ENCODE measurements at places on chromosomes 12 and 14.

DNA sequence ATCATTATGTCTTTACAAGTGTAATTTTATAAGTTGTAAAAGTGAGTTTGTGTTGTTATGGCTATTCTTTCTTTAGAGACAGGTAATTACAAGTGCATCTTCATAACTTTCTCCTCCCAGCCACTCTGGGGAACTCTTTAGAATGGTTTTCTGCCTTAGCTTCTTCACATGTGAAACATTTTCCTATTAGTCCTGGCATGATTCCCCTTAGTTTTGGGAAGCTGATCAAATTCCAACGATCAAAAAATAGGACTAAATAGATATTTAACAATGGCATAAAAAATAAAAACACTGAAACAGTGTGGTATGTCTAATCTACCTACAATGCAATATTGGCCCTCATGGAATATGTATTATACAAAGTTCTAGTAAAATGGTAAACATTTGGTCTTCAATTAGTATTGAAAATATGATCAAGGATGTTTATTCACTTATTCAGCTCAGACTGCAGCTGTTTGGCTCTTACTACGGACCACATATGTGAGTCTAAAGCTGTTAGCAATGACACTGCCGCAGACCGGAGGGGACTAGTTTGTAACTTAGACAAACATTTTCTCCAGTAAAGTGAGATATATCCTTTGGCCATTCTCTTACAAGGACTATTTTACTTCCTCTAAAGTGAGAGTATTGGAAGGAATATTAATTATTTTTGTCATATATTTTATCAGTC is 890.8 kb upstream of the USP15 start:
- H3K27me3 ChIP-seq: no peaks in the 10 kb centered on the region
- H3K36me3 ChIP-seq: no peaks in the 10 kb centered on the region
- no peak for DNase-seq
- no peak overlapping the region for H3K27ac ChIP-seq
- no peaks in the 10 kb centered on the region for H3K4me1 ChIP-seq

GRCh38 chr12:95805864-95806671 is 15.5 kb upstream of the NTN4 start:
- H3K27ac ChIP-seq: no peak overlapping the region
- no peaks in the 10 kb centered on the region for H3K36me3 ChIP-seq
- no peak overlapping the region for H3K4me3 ChIP-seq

DNA sequence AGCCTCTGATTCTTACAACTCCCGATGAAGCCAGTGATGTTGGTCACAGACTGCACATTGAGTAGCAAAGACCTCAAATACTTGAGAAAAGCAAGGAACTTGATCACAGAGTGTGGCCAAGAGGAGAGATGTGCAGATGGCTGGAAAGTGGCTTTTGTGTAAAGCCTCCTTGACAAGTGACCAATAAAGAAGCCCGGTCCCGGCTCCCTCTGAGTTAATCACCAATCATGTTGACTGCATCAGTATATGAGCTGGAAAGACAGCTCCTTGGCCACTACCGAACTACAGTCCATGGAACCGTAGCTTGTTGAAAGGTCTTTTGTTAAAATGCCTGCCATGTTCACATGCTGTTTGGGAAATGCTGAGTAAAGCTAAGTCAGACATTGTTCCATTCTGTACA is 23.7 kb upstream of the SERPINA6 start:
- H3K27me3 ChIP-seq: peaks cover 19% of the 10 kb centered on the region
- no peak overlapping the region for H3K4me3 ChIP-seq
- peaks cover 1% of the 10 kb centered on the region for H3K36me3 ChIP-seq
- H3K27ac ChIP-seq: peak overlapping the region; percentile 83
- no peaks in the 10 kb centered on the region for H3K4me1 ChIP-seq

- H3K27ac ChIP-seq: no peak overlapping the region
- H3K27me3 ChIP-seq: no peaks in the 10 kb centered on the region
- peaks cover 41% of the 10 kb centered on the region for H3K4me1 ChIP-seq
These were observed 13.6 kb downstream of the EP400 start for GRCh38 chr12:131963381-131963780.

- no peak for DNase-seq
- no peaks in the 10 kb centered on the region for H3K36me3 ChIP-seq
- peaks cover 11% of the 10 kb centered on the region for H3K27me3 ChIP-seq
These were observed 46.2 kb upstream of the BEGAIN start for GRCh38 chr14:100633406-100633805.

DNA sequence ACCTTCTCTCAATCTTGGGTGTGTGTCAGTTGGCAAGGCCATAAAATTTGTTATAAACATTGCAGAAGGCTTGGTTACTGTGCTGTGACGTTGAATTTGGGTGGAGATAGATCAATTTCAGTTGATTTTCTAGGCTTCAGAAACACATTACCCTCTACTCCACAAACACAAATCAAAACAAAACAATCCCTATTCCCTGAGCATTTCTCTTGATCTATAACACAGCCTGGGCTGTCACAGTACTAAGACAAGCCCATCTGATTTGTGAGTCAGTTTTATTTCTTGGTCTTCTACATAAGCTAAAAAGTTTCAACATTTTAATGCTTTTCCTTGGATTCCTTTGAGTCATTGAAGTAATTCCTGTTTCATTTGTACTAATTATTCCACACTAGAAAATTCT is 79.8 kb downstream of the PTPN11 start:
- no peak overlapping the region for H3K4me3 ChIP-seq
- no peaks in the 10 kb centered on the region for H3K4me1 ChIP-seq
- H3K27me3 ChIP-seq: no peaks in the 10 kb centered on the region
- DNase-seq: no peak

GRCh38 chr14:76256545-76256944 is 104.8 kb downstream of the GPATCH2L start:
- no peak overlapping the region for H3K4me3 ChIP-seq
- DNase-seq: no peak
- no peaks in the 10 kb centered on the region for H3K4me1 ChIP-seq

DNA sequence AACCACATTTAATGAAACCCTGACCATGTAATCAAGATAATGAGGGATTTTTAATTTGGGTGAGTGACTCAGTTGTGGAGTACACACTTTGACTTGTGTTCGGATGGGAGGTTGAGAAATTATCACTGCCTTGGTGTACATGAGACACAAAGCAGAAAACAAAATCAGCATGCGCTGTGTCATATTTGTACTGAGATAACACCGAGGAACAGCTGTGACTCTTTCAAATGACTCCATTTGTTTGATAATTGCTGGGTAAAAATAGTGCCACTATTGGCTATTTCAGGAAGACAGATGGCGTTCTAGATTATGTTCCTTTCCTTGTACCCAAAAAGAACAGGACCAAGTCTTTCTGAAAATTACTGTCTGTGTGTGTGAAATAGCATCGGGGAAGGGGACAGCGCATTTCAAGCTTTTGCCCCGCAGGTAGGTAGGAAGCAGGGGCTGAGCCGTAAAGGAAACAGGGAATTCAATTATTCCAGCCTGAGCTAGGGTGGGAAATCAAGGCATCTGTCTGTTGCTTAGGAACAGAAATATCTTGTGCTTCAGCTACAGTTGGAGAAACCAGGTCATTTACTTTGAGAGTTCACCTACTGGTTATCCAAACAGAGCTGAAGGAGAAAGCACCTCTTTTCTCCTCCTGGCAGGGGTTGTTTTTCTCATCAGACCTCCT is 114.3 kb downstream of the SNAPC1 start:
- no peak for DNase-seq
- no peaks in the 10 kb centered on the region for H3K36me3 ChIP-seq
- H3K4me1 ChIP-seq: peaks cover 13% of the 10 kb centered on the region
- no peak overlapping the region for H3K4me3 ChIP-seq
- peaks cover 25% of the 10 kb centered on the region for H3K27me3 ChIP-seq
- H3K27ac ChIP-seq: no peak overlapping the region

- H3K27me3 ChIP-seq: no peaks in the 10 kb centered on the region
- peaks cover 41% of the 10 kb centered on the region for H3K36me3 ChIP-seq
- H3K4me1 ChIP-seq: peaks cover 9% of the 10 kb centered on the region
- DNase-seq: no peak
- H3K4me3 ChIP-seq: no peak overlapping the region
- H3K27ac ChIP-seq: no peak overlapping the region
These were observed 8.0 kb downstream of the ERP27 start for GRCh38 chr12:14930299-14930698.

DNA sequence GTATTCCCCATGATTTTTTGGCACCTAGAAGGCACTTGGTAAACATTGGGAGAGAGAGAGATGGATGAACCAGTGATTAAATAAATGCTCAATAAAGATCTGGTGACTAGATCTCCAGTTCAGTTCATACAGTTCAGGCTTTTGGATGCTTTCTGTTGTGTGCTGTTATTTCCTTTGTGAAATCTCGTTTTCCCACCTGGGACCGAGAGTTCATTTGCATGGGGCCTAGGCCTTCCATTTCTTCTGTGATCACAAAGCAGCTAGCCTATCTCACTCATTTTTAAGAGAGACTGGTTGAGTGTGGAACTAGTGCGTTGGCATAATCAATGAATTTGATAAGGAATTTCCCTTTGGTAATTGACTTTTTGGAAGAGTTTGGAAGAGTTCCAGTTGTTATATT is 104.0 kb downstream of the VRK1 start:
- no peak for DNase-seq
- no peak overlapping the region for H3K27ac ChIP-seq
- H3K36me3 ChIP-seq: no peaks in the 10 kb centered on the region
- no peaks in the 10 kb centered on the region for H3K27me3 ChIP-seq

- H3K4me1 ChIP-seq: no peaks in the 10 kb centered on the region
- H3K27me3 ChIP-seq: no peaks in the 10 kb centered on the region
- no peak overlapping the region for H3K27ac ChIP-seq
- H3K4me3 ChIP-seq: no peak overlapping the region
- DNase-seq: no peak
- no peaks in the 10 kb centered on the region for H3K36me3 ChIP-seq
These were observed 278.7 kb downstream of the PDZRN4 start for GRCh38 chr12:41466802-41467201.

GRCh38 chr12:121934309-121934664 is 15.9 kb downstream of the CFAP251 start:
- peaks cover 6% of the 10 kb centered on the region for H3K36me3 ChIP-seq
- H3K27ac ChIP-seq: no peak overlapping the region
- peaks cover 41% of the 10 kb centered on the region for H3K4me1 ChIP-seq
- no peak overlapping the region for H3K4me3 ChIP-seq
- no peaks in the 10 kb centered on the region for H3K27me3 ChIP-seq

- no peaks in the 10 kb centered on the region for H3K27me3 ChIP-seq
- no peaks in the 10 kb centered on the region for H3K4me1 ChIP-seq
- no peaks in the 10 kb centered on the region for H3K36me3 ChIP-seq
- H3K27ac ChIP-seq: no peak overlapping the region
- DNase-seq: no peak
These were observed 104.5 kb downstream of the ESRRB start for GRCh38 chr14:76480426-76480825.

- peaks cover 6% of the 10 kb centered on the region for H3K36me3 ChIP-seq
- no peak overlapping the region for H3K4me3 ChIP-seq
- H3K27ac ChIP-seq: no peak overlapping the region
- DNase-seq: no peak
These were observed 130.9 kb upstream of the PLEKHA5 start for GRCh38 chr12:18998343-18999261.

DNA sequence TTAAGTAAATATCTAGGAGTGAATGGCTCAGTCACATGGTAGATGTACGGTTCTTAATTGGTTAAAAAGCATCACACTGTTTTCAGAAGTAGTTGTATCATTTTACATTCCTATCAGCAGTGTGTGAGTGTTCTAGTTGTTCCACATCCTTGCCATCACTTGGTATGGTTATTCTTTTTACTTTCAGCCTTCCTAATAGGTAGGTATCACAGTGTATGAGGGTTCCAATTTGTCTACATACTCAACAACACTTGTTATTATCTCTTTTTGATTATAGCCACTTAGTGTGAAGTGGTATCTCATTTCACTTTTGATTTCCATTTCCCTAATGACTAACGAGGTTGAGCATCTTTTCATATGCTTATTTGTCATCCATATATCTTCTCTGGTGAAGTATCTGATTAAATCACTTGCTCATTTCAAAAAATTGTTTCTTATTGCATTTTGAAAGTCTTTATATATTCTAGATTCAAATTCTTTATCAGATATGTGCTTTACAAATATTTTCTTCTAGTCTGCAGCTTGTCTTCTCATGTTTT is 3.5 kb upstream of the SPRYD3 start:
- no peak overlapping the region for H3K27ac ChIP-seq
- peaks cover 29% of the 10 kb centered on the region for H3K4me1 ChIP-seq
- H3K4me3 ChIP-seq: no peak overlapping the region
- H3K27me3 ChIP-seq: peaks cover 17% of the 10 kb centered on the region
- DNase-seq: no peak
- H3K36me3 ChIP-seq: no peaks in the 10 kb centered on the region

GRCh38 chr14:101571004-101571403 is 9.7 kb downstream of the DIO3 start:
- H3K27me3 ChIP-seq: peaks cover 64% of the 10 kb centered on the region
- H3K4me3 ChIP-seq: no peak overlapping the region
- peaks cover 3% of the 10 kb centered on the region for H3K4me1 ChIP-seq
- peaks cover 15% of the 10 kb centered on the region for H3K36me3 ChIP-seq
- H3K27ac ChIP-seq: no peak overlapping the region
- no peak for DNase-seq

- peaks cover 7% of the 10 kb centered on the region for H3K27me3 ChIP-seq
- H3K4me1 ChIP-seq: no peaks in the 10 kb centered on the region
- H3K27ac ChIP-seq: no peak overlapping the region
- no peak overlapping the region for H3K4me3 ChIP-seq
These were observed 179.0 kb downstream of the SLC15A4 start for GRCh38 chr12:128644664-128645296.

DNA sequence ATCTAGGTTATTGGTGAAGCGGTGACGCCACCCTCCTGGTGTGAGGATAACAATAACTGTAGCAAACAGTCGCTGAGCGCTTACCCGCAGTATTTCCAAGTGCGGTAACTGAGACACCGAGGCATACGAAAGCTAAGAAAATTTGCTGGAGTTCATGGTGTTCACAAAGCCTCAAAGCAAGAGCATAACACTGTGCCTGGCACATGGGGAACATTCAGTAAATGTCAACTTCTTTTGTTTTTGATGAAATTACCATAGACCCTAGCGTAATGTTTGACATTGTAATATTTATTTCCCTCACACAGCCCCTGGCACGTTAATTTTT is 767 bp downstream of the YEATS4 start:
- peaks cover 23% of the 10 kb centered on the region for H3K4me1 ChIP-seq
- peak overlapping the region; percentile 92 for H3K27ac ChIP-seq
- H3K4me3 ChIP-seq: peak overlapping the region; percentile 89
- DNase-seq: no peak
- no peaks in the 10 kb centered on the region for H3K27me3 ChIP-seq

- H3K4me1 ChIP-seq: peaks cover 12% of the 10 kb centered on the region
- H3K27me3 ChIP-seq: peaks cover 61% of the 10 kb centered on the region
- H3K4me3 ChIP-seq: no peak overlapping the region
- no peak for DNase-seq
- H3K27ac ChIP-seq: no peak overlapping the region
These were observed 6.7 kb upstream of the KRT1 start for GRCh38 chr12:52686756-52687487.

GRCh38 chr12:114799574-114800487 is 115.9 kb upstream of the TBX3 start:
- peak; percentile 1 for DNase-seq
- no peak overlapping the region for H3K4me3 ChIP-seq
- H3K27ac ChIP-seq: no peak overlapping the region
- H3K36me3 ChIP-seq: no peaks in the 10 kb centered on the region

GRCh38 chr12:14314801-14315200 is 50.7 kb upstream of the ATF7IP start:
- peak; percentile 24 for DNase-seq
- H3K27me3 ChIP-seq: no peaks in the 10 kb centered on the region

Measured in naive B cell (primary cell).